ENCODE measurements at places on chromosomes 11 and 22.

DNA sequence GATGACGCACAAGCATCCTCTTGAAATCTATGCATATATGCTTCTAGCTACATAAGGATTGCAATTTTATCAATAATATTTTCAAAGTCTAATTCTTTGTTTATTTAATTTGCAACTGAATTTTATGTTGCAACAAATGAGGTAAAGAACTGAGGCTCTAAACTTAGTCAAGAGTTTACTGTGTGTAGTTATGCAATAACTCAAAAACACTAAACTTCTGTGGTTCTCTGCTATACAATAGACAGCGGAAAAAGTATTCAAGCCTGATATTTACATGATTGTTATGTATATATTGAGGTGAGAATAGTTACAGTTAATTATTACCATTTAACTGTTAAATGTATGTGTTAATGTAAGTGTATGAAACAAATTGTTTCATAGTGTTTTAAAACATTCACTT lies 32.9 kb downstream of the MSANTD4 start:
- no peak for DNase-seq

DNA sequence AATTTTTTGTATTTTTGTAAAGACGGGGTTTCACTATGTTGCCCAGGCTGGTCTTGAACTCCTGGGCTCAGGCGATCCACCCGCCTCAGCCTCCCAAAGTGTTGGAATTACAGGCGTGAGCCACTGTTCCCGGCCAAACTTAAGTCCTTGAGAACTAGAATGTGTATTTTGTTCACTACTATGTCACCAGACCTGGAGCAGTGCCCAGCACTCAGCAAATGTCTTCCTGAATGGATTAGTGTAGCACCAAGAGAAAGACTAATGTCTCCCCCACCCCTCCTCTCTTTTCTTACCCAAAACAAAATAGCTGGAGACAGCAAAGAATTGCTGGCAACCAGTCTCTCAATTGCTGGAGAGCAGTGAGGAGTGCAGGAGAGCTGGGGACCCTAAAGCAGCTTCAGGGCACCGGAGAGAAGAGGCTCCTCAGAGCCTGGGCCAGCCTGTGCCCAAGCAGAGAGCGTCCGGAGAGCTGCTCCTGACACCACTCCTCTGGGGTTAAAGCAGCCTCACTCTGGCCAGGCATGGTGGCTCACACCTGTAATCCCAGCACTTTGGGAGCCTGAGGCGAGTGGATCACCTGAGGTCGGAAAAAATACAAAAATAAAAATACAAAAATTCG lies 14.9 kb downstream of the SLC25A18 start:
- no peak for DNase-seq

GRCh38 chr11:114844896-114845295 lies 166.6 kb downstream of the NXPE2 start:
- no peak for DNase-seq

DNA sequence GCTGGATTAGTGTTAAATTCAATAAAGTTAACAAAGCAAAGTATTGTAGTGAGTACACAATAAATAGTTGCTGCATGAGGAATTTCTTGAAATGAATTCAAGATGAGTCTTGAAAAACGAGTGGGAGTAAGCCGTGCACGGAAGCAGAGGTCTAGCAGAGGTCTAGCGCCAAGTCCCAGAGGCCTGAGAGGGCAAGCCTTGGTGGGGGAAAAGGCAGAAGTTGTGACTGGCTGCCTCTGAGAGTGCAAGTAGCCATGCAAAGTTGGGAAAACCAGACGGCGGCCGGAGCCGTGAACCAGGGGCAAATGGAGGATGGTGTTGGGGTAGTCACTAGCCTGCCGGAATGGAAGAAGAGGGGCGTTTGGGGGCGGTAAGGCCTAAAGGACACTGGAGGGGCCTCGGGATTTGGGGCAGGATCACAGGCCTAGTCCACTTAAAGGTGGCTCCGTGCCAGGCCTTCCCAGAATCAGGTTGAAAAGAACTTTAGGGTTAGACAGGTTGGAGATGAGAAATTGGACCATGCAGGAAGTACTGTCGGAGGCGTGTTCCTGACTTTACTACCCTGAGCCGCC lies 379 bp upstream of the SLC3A2 start:
- DNase-seq, result no peak

- no peak for DNase-seq
Observed at GRCh38 chr11:27694992-27695391, 5.3 kb downstream of the BDNF start.

DNA sequence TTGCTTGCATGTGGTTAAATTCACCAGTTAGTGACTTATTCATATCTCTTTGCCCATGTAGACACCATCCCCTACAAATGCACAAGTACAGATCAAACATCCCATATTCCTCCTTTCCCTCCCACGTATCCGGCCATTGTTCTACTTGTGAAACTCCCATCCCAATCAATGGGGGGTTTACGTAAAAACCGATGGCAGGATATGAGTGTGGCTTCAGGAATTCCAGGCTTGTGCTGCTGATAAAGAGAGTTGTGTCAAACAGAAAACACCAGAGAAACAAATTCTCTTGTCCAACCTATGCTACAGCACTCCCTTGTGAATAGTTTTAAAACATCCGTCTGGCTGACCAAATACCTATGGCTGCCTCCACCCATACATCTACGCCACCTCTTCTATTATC lies 15.5 kb downstream of the FLI1 start:
- DNase-seq, result no peak

DNA sequence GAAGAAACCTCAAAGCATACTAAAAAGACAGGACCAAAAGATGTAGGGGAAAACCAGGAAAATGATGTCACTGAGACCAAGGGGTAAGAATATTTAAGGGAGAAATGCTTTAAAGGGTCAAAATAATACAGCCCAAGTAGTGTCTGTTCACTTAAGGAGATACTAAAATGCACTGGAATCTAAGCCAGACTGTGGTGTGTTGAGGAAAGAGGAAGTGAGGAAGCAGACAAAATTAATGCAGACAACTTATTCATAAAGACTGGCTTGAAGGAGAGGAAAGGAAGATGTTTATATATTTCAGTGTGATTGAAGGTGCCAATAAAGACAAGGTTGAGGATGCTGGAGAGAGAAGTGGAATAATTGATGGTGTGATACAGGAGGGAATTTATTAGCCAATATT lies 15.7 kb downstream of the ZNF215 start:
- no peak for DNase-seq

DNA sequence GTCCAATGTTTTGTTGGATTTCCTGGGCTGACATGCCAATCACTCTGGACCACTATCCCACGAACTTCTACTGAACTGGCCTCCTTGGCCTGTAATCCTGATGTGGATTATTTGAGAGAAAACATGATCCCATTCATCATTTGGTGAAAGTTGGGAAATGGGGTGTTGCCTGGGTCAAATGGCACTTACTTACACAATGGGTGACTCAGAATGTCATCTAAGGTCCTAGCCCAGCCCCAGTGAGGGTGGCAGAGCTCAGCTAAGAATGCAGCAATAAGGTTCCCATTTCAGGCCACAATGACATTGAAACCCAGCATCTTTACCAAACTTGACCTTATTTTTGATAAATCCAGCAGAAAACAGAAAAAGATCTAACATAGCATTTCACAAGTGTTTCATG lies 8.0 kb upstream of the DSCAML1 start:
- DNase-seq, result no peak

DNA sequence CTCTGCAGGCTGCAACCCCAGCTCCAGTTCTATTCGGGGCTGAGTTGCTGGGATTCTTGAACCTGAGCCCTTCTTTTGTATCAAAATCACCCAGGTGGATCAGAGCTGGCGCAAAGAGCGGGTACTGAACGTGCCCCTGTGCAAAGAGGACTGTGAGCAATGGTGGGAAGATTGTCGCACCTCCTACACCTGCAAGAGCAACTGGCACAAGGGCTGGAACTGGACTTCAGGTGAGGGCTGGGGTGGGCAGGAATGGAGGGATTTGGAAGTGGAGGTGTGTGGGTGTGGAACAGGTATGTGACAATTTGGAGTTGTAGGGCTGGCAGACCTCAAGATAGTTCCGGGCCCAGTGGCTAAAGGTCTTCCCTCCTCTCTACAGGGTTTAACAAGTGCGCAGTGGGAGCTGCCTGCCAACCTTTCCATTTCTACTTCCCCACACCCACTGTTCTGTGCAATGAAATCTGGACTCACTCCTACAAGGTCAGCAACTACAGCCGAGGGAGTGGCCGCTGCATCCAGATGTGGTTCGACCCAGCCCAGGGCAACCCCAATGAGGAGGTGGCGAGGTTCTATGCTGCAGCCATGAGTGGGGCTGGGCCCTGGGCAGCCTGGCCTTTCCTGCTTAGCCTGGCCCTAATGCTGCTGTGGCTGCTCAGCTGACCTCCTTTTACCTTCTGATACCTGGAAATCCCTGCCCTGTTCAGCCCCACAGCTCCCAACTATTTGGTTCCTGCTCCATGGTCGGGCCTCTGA lies 3.8 kb downstream of the FOLR1 start:
- DNase-seq, result no peak

GRCh38 chr11:104546501-104546900 lies 351.8 kb downstream of the CASP12 start:
- no peak for DNase-seq

- no peak for DNase-seq
Observed at GRCh38 chr11:122339436-122340060, 223.5 kb upstream of the BLID start.

DNA sequence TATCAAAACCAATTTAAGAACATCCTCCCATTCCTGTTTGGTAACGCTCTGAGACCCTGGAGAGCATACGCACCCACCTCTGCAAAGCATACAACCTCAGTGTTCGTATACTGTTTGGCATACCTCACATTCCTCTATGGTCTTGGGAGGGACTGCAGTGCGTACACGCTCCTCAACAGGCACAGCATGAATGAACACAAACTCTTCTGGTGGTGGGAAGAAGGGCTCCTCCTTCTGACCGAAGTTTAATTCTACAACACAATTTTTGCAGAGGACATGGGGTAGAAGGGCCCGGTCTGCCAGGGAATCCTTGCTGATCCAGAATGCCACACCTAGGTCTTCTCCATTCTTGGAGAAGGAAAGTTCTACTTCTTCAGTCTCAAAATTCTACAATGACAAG lies 5.3 kb downstream of the HNRNPUL2 start:
- no peak for DNase-seq

DNA sequence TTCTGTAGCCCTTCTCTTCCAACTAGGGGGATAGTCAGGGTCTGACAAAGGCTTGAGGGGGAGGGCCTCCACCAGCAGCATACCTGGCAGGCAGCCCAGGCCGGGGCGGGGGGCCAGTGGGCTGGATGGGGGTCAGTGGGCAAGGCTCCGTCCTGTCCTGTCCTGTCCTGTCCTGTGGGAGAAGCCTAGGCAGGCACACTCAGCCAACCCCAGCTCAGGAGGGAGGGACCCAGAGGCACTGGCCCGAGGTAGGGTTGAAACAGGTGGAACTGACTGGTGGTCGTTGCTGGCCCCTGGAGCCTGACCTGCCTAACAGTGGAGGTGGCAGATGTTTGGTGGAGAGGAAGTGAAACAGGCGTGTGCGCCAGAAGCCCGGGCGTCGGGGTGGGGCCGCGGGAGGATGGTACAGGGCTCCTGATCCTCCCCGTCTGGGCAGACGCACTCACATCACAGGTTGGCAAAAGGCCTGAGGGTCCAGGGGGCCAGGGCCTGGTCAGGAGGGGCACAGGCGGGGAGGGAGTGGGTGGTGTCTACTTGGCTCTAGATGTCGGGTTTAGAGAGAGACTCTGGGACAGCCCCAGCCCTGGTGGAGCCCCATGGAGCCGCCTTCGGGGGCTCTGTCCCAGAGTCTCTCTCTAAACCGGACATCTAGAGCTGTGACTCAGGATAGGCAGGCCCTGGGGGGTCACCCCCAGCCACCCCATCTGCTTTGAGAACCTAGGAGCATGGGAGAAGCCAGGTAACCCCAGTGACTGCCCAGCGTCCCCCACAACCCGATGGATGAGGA lies 32.5 kb upstream of the GRAMD4 start:
- DNase-seq, result no peak

DNA sequence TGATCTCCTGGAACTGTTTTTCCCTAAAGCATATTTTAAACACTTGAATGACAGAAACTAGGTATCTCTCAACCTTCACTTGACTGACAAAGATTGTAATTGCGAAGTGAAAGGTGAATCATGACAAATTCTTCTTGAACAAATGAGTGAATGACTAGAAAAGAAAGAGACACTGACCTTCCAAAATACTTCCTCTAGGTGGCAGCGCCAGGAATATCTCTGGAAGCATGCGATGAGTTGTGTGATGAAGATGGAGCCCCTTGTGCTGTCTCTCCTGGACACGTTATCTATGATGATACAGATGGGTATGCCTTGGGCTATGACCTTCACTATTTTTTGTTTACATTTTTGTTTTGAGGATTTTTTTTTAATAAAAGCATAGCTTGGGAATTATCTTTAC lies 7.0 kb upstream of the CASP12 start:
- DNase-seq, result no peak

DNA sequence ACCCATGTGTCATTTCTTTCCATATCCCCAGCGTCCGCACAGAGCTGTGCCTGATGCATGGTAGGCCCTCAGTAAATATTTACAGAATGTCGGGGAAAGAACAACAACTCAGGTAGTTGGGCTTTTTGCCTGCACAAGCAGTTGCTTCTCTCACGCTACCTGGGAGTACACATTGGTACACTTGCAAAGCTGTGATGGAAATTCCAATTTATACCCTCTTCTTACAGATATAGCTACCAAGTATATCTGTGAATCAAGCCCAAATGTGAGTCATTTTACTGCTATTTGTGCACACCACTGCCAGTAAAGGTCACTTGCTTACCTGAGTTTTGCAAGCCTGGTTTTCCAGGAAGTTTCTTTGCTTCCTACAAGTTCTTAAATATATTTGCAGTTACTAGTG lies 333.0 kb upstream of the NARS2 start:
- no peak for DNase-seq

DNA sequence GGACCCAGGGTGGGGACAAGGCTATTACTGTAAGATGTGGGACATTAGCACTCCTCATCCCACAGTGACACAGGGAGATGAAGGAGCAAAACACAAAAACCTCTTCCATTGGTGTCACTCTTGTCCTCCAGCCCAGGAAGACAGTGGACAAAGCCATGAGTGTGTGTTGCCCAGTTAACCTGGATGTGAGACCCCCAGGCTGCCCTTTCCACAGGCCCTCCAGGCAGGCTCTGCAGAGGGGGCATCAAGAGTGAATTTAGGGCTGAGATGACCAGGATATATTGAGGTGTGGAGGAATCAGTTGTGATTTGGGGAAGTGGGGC lies 111.3 kb downstream of the GGTLC2 start:
- no peak for DNase-seq

GRCh38 chr11:122421702-122422101 lies 233.8 kb upstream of the UBASH3B start:
- DNase-seq, result no peak

GRCh38 chr11:125272092-125272491 lies 107.5 kb downstream of the PKNOX2 start:
- DNase-seq, result no peak

DNA sequence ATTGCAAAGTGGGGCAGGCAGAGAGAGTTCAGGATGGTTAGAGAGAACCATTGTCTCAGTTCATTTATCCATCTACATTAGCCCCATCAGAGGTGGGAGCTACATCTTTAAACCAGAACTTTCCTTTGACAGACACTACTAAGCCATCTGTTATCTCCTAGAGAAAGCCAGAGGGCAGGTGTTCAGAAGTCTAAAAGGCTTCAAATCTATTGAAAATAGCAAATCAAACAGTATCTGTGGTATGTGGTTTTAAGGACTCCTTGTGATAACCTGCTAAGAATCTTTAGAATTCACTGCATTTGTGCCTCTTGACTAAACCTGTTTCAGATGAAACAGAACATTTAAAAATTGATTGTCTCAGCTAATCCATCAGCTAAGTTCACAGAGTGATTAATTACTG lies 43.9 kb upstream of the PARVG start:
- no peak for DNase-seq

Data from T-helper 22 cell (primary cell).